ENCODE measurements at places on chromosomes 5 and 9.

GRCh38 chr9:36940500-36940853 is 93.6 kb downstream of the PAX5 start:
- no peak for DNase-seq

DNA sequence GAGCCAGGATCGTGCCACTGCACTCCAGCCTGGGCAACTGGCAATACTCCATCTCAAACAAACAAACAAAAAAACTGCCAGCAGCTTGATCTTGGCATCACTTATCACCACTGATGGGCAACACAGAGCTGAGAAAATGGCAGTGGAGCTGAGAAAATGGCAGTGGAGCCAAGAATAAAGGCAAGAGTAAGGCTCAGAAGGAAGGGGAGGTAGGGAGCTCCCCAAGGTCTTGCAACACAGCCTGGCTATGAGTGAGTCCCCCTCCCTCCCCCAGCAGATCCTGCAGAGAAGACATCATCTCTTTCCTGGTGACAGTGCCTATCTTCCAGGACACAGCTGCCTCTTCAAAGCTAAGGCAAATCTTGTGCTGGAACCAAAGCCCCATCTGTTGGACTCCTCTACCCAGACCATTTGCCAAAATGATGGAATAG is 70.3 kb downstream of the UGCG start:
- DNase-seq = no peak

- DNase-seq = no peak
These were observed 451.8 kb upstream of the FTMT start for GRCh38 chr5:121399879-121400278.

DNA sequence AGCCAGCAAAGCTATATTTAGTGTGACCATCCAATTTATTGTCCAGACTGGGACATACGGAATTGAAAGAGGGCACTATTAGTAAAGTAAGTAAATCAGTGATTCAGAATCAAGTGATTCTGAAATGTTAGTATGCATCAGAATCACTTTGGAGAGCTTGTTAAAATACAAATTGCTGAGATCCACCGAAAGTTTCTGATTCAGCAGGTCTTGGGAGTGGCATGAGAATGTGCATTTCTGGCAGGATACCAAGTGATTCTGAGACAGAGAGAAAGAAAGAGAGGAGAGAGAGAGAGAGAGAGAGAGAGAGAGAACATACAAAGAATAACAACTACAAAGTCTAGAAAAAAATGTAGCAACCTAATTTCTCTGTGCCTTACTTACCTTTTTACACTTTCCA is 65.4 kb upstream of the ASTN2 start:
- DNase-seq = no peak

DNA sequence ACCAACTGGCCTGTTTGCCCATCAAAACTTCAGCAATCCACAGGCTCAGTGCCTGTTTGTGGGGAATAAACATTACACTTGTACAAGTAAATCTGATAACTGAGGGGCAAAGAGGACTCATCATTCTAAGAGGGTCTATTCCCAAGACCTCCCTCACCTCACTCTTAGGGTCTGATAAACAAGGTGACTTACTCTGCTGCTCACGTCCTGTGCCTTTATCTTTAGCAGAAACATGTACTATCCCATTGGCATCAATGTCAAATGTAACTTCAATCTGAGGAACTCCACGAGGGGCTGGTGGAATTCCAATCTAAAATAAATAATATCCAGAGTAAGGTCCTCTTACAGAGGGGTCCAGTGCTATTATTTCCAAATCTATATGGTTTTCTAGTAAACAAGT is 14.6 kb upstream of the ETF1 start:
- DNase-seq = no peak

DNA sequence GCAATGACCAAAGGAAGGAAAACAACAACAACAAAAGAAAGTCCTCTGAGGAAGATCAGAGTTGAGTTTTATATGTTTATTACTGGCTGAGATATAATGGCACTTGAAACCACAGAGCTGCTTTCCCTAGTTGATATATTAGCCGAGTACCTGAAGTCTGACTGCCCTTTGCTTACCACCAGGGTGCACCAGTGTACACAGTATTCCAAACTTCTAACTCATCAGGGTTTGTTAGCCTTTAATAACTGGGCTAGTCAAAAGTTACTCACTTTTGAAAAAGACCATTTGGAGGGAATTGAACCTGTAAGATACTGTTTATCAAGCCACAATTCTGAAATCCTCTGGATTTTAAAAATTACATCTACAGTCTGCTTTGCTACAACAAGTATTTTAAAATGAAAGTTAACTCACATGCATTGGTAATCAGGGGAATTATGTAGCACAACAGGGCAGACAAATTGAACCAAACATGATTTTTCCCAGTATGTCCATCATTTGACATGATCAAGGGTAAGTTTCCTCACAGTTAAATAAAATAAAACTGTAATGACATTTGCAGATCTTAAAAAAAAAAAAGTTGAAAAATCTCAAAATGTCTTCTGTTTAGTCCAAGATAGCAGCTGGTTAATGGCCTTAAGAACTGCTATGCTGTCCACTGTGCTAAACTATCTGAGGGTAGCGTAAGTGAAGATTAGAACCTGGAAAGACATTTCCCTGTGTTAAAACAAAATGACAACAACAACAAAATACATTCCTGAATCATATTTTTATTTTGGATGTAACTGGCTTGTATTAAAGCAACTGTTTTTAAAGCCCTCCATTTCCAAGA is 57.3 kb upstream of the C6 start:
- no peak for DNase-seq

DNA sequence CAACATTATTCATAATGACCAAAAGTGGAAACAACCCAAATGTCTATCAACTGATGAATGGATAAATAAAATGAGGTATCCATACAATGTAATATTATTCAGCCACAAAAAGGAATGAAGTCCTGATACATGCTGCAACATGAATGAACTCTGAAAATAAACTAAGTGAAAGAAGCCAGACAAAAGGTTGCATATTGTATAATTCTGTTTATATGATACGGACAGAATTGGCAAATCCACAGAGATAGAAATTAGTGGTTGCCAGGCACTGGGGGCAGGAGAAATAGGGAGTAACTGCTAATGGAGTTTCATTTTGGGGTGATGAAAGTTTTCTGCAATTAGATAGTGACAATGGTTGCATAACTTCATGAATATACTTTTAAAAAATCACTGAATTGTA is 47.0 kb downstream of the KIF24 start:
- DNase-seq = no peak

- no peak for DNase-seq
These were observed 332.9 kb upstream of the CCNG1 start for GRCh38 chr5:163104464-163104863.

DNA sequence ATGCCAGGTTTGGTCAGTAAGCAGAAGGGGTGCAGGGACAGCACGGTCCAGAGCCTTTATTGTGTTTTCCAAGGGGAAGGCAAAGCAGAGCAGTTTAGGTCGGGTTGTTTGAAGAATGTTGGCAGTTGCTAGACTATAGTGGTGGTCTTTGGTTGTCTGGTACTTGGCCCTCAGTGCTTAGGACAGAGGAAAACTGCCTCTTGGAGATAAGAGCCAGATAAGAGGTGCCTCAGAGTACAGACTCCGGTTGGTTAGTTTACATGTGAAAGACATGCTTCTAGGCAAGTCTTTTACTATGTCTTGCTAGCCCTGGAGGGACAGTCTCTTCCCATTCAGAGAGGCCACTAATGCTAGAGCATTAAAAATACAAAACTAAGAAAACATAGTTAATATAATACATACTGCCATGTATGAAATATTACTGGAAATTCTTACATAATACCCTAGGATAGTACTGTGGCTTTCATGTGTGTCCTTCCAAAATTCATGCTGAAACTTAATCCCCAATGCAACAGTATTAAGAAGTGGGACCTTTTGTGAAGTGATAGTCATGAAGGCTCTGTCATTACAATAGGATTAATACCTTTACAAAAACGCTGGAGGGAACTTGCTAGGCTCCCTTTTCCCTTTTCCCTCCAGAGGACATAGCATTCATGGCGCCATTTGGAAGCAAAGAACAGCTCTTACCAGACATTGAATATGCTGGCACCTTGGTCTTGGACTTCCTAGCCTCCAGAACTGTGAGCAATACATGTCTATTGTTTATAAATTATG is 280.4 kb downstream of the TMEM167A start:
- DNase-seq = no peak

DNA sequence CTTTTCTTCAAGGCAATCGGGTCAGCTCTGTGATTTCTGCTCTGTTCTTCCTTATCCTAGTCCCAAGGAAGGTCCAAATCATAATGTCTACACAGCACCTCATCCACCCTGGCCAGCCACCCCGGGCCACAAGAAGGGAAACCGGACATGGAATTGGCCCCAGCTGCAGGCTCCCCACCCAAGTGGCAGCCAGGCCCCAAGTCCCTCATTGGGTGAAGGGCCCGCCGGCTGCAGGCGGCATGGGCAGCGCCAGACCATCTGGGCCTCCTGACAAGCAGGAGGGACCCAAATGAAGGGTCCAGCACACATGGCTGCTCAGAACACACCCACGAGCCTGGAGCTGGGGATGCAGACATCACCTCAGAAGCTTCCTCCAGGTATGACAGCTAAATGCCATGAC is 33.7 kb downstream of the BICD2 start:
- DNase-seq = no peak

DNA sequence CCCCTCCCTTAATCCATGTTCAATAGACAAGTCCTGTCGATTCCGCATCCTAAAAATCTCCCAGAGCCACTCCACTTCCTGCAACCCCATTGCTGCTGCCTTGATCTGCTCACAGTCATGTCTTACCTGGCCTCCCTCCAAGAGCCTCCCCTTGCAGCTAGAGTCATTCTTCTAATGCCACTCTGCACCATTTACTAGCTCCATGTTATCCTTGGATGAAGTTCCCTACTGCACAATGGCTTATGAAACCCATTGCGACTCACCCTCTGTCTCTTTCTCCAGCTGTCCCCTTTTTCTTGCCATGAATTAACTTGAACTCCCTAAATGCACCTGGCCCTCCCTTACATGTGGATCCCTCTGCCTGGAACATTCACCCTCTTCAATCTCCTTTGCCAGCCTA is 39.5 kb downstream of the MEGF10 start:
- DNase-seq = no peak

GRCh38 chr5:44952376-44952775 is 143.6 kb downstream of the MRPS30 start:
- no peak for DNase-seq

- no peak for DNase-seq
These were observed 28.8 kb downstream of the LPCAT1 start for GRCh38 chr5:1494780-1495524.

- DNase-seq = no peak
These were observed 75.4 kb downstream of the OSMR start for GRCh38 chr5:38921174-38921573.

DNA sequence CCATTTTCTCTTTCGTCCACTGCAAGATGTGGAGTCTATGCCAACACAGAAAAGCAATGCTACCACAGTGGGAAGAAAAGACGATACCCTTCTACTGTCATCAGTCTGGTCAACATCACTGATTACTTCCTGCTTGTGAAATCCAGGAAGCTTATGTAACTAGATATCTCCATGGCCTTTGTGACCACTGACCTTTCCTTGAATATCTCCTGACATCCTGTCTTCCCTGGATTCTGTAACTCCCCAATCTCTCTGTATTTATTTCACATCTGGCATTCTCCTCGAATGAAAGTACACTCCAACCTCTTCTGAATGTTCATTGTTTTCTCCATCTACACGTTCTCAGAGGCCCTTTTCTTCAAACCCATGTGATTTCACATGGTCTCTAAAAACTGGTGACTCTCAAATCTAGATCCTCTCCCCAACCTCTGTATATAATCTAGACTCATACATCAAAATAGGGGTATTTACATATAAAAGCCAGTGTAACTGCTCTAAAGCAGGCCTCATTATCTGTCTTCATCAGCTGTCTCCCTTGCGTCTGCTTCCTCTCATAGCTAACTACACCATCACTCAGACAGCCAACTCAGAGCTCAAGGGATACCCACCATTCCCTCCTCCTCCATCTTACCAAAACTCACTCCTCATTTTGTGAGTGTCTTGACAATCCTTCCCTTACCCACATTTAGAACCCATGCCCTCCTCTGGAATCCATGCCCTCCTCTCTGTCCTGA is 156.8 kb downstream of the SEMA5A start:
- no peak for DNase-seq

- no peak for DNase-seq
These were observed 209.3 kb downstream of the PALM2AKAP2 start for GRCh38 chr9:109989296-109989695.

DNA sequence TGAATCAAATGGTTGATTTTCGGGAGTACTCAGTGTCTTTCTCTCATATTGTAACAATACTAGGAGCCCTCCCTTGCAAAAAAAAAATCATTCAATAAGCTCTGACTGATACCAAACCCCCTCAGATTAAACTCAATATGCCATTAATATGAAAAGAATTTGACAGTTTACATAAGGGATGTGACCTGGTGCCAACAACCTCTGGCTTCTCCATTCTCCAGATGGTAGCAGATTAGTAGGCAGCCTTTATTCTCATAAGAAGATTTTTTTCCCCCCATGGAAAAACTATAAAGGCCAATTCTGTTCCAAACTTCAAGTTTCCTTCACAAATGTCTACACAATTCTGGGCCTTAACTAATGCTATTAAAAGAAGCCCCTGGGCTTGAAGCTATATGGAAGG is 96.5 kb downstream of the EFNA5 start:
- no peak for DNase-seq

DNA sequence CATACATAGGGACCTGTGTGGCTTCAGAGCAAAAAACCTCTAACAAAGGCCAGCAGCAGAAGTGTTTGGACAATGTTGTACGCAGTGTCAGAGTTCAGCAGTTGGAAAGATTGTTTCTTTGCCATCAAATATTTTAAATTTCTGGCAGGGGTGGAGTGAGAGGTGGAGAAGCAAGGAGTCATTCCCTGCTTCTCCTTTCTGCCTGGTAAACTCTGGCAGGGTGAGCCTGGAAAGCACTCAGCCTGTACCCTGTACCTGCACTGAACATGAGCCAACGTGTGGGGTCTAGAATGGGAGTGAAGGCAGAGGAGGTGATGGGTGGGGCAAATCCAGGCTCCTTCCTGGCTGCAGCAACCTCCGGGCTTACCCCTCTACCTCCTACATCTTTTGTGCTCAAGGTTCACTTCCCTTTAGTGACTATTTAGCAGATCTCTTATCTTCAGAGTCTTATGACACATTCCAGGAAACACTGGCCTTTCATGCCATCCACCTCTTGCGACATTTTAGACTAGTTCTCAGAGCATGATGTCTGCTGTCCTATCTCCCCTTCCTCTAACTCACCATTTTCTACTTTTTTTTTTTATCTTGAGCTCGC is 445.0 kb upstream of the PIK3R1 start:
- no peak for DNase-seq

GRCh38 chr5:127938746-127939145 is 144.8 kb upstream of the SLC12A2 start:
- no peak for DNase-seq

GRCh38 chr9:110797611-110798010 is 129.0 kb downstream of the MUSK start:
- DNase-seq = no peak

- no peak for DNase-seq
These were observed 56.5 kb upstream of the RAI14 start for GRCh38 chr5:34599471-34600117.

DNA sequence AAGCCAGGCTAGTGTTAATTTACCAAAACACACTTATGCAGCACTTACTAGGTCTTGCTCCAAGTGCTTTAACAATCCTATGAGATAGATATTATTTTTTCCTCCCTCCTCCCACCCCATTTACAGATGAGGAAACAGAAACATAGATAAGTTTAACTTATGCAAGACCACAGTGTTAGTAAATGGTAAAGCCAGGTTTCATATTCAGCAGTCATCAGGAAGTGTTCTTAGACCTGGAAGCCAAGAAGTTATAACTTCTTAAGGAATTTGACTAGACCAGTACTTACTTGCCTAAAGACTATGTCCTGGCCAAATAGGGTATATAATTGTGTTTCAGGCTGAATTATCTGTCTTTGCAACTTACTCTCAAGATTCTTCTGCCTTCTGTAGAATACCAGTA is 15.9 kb downstream of the ABHD17B start:
- DNase-seq = no peak

Measured in activated effector memory CD4-positive, alpha-beta T cell treated with Interleukin-2 at 50 U/mL for 16 hours (primary cell).